ENCODE measurements at places on chromosomes 3 and 15.

GRCh38 chr3:151931171-151931570, 57.7 kb downstream of the SUCNR1 start:
- no peak for DNase-seq

DNA sequence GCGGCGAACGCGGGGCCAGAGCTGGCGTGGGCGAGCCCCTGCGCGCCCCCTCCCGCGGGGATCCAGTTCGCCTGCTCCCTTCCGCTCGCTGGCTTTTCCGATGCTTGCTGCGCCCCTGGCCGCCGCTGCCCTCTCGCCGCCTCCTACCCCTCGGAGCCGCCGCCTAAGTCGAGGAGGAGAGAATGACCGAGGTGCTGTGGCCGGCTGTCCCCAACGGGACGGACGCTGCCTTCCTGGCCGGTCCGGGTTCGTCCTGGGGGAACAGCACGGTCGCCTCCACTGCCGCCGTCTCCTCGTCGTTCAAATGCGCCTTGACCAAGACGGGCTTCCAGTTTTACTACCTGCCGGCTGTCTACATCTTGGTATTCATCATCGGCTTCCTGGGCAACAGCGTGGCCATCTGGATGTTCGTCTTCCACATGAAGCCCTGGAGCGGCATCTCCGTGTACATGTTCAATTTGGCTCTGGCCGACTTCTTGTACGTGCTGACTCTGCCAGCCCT, 721 bp downstream of the P2RY1 start:
- no peak for DNase-seq

GRCh38 chr3:816605-817004, 276.2 kb upstream of the CNTN6 start:
- DNase-seq, result no peak

DNA sequence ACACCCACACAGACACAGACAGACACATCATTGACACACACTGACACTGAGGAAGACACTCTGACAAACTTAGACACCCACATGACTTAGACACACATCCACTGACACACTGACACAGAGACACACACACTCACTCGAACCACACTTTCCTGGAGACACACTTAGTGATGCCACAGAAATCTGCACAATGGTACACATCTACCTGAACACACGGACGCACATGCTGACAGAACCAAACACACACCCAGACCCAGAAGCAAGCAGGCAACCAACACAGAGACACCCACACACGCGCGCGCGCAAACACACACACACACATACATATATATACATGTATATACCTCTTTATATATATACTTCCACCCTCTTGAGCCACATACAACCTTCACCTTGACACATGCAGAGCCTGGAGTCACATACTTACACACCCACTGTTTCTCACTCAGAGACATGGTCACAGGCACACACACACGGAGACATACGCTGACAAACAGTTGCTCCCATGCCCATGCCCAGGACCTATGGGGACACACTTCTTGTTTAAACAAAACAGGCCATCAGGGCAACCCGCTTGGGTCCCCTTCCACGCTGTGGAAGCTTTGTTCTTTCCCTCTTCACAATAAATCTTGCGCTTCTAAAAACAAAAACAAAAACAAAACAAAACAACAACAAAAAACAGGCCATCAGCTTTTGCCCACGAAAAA, 913 bp upstream of the SCN5A start:
- no peak for DNase-seq

DNA sequence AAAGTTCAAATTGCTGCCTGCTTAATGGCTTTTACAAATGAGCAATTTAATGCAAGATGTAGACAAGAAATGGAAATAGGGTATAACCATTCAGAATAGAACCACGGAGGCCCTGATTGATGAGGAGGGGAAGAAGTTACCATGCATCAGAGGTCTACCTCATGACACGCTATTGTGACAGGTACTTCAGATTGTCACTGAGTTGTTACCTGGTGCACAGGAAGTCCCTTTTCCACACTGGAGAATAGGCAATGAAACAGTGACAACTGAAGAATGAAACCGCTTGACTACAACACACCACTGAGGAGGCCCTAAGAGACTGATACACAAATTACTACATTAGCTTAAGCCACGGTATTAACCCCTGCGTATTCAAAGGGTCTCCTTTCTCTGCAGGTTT, 251.2 kb downstream of the RYR3 start:
- DNase-seq, result no peak

DNA sequence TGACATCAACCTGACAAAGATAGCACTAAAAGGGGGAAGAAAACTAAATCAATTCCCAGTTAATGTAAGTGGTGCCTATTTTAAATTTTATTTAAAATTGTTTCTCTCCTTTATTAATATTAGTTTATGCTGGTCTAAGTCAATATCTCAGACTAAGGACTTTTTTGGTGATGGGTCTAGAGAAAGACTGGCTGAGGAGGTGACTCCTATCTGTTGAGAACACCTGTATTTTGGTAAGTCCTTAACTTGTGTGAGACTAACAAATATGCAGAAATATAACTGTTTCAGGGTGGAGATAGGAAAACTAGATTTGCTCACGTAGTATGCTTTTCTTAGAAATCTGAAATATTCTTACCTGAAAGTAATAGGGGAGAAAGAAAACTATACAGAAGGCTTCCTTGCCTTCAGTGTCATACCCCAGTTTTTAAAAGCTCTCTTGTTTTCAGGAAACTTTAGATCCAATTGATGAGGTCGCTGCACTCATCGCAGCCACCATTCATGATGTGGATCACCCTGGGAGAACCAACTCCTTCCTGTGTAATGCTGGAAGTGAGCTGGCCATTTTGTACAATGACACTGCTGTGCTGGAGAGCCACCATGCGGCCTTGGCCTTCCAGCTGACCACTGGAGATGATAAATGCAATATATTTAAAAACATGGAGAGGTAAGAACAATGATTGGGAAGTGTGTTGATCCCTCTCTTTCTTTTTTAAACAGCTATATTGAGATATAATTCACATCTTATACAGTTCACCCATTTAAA, 138.9 kb downstream of the PDE8A start:
- DNase-seq, result no peak

- no peak for DNase-seq
Observed at GRCh38 chr3:52522651-52523251, 10.9 kb downstream of the NT5DC2 start.

DNA sequence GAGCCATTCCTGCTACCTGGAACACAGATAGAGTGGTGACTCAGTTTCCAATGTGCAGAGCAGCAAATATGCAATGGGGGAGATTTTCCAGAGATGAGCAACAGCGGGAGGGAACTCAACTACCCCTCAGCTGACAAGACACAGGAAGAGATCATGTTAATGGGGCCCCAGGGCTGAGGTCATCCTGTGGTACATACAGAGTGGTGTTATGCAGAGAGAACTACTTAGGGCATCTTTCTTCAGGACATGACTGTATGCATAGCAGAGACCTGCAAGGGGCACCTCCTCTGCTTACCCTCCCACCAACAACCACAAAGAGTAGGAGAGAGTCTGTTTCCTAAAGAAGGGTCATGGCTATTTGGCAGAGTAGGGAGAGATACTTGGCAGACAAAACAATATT, 6.8 kb upstream of the TBC1D5 start:
- no peak for DNase-seq

DNA sequence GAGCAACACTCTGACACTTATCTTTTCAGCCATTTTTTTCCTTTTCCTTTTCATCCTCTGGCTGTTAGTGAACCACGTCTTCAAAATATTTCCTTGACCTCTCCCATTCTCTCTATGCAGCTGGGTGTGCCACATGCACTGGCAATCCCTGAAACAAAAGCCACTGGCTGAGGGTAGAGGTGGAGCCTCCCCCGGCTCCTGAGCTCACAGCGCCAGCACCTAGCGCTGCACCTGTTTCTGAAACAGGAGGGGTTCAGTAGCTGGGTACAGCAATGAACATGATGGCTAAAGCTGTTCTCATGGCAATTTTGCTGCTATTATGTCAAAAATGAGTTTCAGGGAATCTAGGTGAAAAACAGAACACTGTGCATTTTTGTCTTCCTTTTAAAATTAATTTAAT, 314.7 kb upstream of the ATP10A start:
- DNase-seq, result no peak

- no peak for DNase-seq
Observed at GRCh38 chr15:75844629-75845335, 1.5 kb downstream of the UBE2Q2 start.

GRCh38 chr3:108030960-108031359, 59.9 kb downstream of the CD47 start:
- no peak for DNase-seq

GRCh38 chr3:50150863-50151686, 4.0 kb upstream of the SEMA3F start:
- no peak for DNase-seq

DNA sequence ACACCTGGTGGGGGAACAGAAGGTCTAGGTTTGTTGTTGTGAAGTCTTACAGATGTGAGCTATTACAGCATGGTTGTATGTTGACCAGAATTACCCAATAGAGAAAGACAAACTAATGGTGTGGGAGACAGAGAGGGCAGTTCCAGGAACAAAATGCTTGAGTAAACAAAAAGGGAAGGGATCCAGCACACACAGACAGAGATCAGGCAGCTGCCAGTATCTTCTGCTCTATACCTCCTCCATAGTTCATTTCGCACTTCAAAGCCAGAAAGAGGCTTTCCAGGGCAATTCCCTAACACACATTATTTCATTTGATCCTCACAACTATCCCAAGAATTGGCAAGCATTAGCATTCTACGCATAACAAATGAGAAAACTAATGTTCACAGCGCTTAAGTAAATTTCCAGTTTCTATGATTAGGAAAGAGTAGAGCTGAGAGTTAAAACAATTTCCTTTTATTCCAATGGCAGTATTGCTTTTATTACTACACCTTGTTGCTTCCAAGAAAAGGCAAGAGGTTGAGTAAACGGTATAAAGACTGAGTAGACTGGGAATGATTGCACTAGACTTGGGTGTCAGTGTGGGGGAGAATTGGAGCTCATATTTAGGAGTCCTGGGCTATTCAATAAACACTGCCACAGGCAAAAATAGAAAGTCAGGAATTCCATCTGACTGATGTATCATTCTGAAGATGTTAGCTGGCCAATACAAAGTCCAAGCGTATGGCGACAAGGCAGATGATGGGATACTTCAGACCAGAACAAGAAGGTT, 39.7 kb upstream of the ZNF280D start:
- no peak for DNase-seq

DNA sequence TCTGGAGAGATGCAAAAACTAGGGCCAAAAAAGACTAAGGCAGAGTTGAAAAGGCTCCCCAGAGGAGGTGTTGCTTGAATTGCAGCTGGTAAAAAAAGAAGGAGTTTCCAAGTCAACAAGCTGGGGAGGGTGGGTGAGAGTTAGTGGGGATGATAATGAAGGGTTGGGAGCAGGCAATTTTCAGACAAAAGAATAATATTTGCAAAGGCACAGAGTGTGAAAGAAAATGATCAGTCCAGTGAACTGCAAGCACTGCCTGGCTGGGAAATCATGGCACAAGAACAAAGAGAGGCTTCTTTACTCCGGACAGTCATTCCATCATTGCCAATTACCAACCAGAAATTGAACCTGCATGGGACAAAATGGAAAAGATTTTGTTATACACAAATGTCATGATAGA, 42.2 kb downstream of the C3orf85 start:
- DNase-seq, result no peak

- no peak for DNase-seq
Observed at GRCh38 chr3:118973050-118973449, 61.6 kb downstream of the IGSF11 start.

DNA sequence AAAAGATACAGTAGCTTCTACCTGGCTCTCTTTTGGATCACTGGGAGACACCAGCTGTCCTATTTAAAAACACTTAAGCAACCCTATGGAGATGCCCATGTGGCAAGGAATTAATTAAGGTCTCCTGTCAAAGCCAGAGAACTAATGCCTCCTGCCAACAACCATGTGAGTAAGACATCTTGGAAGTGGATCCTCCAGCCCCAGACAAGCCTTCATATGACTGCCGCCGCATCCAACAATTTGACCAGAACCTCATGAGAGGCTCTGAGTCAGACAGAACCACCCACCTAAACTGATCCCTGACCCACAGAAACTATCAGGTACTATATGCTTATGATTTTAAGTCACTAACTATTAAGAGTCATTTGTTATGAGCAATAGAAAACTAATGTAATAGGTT, 22.3 kb downstream of the IFT80 start:
- DNase-seq, result no peak

GRCh38 chr3:128584412-128585020, 66.1 kb downstream of the RPN1 start:
- DNase-seq, result no peak
